Activated T-helper 1 cell treated with Interleukin-2 at 50 U/mL for 16 hours (primary cell): ENCODE measurements at places on chromosomes 5 and 9.
A peak's percentile ranks its signal among the peaks of the same experiment; 100 is the strongest.

- DNase-seq: no peak
These were observed 9.3 kb upstream of the ANKDD1B start for GRCh38 chr5:75601996-75602395.

GRCh38 chr9:127814619-127815511 lies 12.2 kb downstream of the FPGS start:
- DNase-seq: no peak

DNA sequence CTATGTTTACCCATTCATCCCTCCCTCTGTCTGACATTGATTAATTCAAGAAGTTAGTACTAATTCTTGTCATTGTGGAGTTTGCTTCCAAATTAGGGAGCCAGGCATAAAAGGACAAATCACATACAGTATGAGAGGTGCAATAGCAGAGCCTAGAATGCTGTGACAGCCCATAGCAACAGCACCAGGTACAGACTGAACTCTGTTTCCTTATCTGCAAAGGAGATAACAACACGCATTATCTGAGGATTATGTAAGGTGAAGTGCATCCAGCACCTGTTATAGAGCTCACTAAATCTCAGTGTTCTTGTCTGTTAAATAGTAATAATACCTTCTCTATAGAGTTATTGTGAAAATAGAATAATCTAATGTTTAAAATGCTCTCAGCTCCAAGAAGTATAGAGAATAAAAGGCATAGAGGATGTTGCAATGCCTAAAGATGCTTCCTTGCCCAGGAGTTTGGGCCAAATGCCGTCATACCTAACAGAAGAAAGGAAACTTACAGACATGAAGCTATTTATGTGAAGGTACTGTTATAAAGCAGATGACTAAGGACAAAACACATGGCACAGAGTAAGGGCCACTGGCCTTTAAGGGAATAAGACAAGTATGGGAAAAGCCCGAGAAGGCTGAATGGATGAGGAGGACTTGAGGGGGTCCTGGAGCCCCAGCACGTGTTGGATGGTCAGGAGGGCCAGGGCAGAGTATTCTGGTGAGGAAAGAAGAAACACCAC lies 214.5 kb downstream of the ATP10B start:
- DNase-seq: no peak

DNA sequence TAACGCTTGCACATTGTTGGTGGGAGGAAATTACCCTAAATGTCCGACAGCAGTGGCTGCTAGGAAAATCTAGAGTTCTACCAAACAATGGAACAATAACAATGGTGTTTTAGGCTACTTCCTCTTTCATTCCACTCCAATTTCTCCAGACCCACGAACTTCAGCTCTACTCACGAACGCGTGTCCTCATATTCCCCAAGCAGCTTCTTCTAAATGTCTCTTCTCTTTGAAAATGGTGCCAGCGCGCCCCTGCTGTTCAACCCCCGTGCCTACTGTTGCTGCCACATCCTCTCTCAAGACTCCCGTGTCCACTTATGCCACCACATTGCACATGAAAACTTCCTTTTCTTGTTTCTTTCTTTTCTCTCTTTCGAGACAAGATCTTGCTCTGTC lies 25.6 kb downstream of the OR2V2 start:
- DNase-seq: peak; percentile 61

DNA sequence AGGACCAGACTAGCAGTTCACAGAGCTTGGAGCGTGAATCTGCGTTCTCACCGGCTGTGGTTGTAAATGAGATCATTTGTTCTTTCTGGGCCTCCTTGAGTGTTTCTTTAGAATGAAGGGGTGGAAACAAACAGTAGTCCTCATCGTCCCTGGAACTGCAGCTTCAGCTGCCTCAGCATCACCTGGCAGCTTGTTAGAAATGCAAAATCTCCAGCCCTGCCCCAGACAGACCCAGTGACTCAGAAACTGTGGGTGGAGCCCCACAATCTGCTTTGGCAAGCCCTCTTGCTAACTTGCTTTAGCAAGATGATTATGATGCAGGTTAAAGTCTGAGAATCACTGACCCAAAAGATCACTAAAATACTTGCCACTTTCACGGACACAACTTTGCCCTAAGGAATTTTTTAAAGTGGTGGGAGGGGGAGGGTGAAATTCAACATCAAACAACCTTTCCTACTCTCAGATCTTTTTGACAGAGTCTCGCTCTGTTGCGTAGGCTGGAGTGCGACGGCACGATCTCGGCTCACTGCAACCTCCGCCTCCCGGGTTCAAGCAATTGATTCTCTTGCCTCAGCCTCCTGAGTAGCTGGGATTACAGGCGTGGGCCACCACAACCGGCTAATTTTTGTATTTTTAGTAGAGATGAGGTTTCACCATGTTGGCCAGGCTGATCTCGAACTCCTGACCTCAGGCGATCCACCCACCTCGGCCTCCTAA lies 86.0 kb downstream of the BRINP1 start:
- DNase-seq: no peak

DNA sequence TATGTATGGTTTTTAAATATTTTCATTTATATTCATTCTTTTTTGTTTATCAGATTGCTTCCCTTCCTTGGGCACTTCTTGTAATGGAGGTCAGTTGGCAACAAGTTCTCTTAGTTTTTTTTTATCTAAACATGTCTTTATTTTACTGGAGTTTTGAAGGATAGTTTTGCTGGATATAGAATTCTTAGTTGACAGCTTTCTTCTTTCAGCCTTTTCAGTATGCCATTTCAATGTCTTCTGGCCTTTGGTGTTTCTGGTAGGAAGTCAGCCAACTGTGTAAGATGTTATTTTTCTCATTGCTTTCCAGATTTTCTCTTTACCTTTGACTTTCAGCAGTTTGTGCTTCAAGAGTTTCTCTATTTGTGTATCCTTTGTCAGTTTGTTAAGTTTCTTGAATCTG lies 14.2 kb downstream of the SLC12A2 start:
- no peak for DNase-seq

DNA sequence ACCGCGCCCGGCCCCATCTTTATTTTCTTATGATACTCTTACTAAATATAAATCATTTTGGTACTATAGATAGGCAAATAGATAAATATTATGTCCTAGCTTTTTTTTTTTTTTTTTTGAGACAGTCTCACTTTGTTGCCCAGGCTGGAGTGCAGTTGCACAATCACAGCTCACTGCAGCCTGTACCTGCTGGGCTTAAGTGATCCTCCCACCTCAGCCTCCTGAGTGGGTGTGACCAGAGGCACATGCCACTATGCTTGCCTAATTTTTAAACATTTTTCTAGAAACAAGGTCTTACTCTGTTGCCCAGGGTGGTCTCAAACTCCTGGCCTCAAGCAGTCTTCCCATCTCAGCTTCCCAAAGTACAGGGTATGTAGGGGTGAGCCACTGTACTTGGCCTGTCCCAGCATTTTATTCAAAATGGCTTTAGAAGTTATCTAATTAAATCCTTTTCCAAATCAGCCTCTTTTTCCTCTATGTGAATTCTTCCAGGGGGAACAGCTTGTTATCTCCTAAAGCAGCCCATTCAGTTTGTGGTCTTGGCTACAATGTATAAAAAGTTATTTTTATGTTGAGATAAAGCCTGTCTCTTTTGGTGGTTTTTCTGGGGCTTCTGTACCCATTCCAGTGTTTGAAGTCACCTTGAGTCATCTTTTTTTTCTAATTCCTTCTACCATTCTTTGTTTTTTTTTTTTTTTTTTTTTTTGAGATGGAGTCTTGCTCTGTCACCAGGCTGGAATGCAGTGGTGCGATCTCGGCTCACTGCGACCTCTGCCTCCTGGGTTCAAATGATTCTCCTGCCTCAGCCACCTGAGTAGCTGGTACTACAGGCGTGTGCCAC lies 12.1 kb downstream of the MELK start:
- no peak for DNase-seq

DNA sequence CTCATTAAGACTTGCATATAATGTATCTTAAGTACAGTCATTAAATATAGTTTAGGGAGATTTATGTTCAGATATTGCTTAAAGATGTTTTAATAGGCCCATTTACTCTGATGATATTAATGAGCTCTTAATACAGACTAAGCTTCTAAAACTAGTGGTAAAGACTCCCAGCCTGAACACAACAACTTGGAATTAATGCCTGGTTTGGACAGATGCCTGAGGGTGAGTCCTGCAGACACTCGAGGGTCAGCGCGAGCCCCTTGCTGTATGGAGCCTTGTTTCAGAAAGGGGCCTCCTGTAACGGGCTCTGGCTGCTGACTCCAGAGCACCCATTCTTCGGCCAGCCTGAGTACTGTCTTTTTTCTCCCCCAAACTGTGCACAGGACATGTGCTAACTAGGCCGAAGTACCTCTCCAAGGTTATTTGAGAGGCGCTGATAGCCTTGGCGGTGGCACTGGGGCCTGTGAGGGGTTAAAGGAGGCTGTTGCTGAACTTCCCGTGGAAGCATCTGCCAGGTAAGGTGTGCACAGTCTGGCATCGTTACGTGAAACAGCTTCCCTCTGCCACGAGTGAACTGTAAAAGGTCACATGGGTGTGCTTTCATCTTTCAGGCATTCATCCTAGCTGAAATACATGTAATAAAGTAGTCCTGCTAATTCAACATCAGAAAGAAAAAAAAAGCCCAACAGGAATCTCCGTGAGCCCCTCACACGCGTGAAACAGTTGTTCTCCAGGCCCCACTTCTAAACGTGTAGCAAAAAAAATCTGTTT lies 113.4 kb downstream of the MVB12B start:
- DNase-seq: no peak

DNA sequence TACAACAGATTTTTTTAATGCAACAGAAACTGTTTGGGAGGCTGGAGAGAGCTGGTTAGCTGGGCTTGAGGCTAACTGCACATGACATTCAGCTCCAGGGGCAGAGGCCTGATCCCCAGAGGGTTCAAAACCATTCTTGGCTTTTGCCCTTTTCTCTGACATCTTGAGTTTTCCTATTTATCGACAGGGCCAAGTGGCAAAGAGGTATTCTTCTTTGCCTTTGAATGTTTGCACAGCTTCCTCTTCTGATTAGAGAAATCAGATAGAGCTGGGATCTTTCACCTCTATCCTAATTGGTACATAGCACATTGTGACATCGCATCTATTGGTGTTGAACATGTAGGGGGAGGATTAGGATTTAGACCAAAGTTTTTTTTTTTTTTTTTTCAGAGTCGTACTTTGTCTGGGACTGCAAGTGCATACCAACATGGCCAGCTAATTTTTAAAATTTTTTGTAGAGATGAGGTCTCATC lies 143.7 kb downstream of the ACTBL2 start:
- DNase-seq: no peak

- DNase-seq: no peak
These were observed 661.6 kb upstream of the C9orf72 start for GRCh38 chr9:28234894-28235277.

DNA sequence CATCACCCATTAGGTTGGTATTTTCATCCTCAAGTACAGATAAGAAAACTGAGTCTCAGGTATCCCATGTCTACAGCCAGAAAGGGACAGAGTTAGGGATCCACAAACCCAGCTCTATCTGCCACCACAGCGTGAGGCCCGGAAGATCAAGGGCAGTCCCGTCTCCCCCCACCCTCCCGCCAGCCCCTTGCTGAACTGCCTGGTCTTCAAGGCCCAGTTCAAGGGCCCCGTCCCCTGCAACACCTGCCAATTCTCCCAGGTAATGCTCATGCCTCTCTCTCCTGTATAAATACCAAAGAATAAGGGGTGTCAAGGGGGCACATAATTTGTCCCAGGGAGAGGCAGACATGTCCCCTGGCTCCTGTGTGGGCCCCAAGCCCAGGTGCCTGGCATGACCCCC lies 50.7 kb downstream of the AK8 start:
- DNase-seq: no peak
